ENCODE measurements at places on chromosomes 12 and 14.

DNA sequence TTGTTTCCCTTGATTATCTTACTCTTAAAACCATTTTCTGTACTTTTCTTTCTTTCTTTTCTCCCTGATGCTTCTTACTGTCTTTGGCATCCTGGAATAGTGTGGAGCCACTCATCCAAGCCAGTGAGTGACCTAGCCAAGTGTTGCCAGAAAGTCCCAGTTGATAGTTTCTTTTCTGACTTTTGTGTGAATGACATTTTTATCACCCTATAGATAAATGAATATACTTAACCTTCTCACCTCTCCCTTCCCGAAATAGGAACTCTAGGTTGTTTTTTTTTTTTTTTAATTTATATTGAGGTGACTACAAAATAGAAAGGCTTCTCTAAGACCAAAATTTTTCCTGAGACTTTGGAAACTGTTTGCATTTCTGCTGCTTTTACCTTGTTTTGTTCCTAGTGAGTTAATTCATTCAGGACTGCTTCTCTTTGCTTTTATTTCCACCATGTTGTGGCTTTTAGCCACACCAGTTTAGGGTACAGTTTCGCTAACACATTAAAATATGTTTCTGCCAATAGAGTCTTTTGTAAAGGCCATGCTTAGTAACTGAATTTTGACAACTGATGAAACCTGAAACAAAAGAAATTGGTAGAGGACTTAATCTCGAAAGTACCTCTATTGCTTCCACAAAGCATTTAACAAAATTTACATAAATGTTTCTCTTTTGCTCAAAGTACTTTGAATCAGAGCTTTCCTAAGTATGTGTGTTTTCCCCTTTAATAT, 194.6 kb downstream of the ERC1 start:
- H3K4me1 ChIP-seq: peaks cover 11% of the 10 kb centered on the region
- no peaks in the 10 kb centered on the region for H3K27me3 ChIP-seq
- DNase-seq: no peak

- H3K27ac ChIP-seq: no peak overlapping the region
- DNase-seq: no peak
- H3K4me3 ChIP-seq: no peak overlapping the region
- H3K27me3 ChIP-seq: no peaks in the 10 kb centered on the region
- H3K36me3 ChIP-seq: no peaks in the 10 kb centered on the region
- H3K4me1 ChIP-seq: no peaks in the 10 kb centered on the region
Measured at GRCh38 chr14:43140453-43140852, 1366.6 kb downstream of the FSCB start.

GRCh38 chr12:119746169-119746568, 78.2 kb downstream of the PRKAB1 start:
- H3K27ac ChIP-seq: no peak overlapping the region
- peaks cover 37% of the 10 kb centered on the region for H3K36me3 ChIP-seq
- DNase-seq: no peak
- H3K4me1 ChIP-seq: no peaks in the 10 kb centered on the region
- H3K27me3 ChIP-seq: no peaks in the 10 kb centered on the region

GRCh38 chr12:70365648-70366518, at the start of gene KCNMB4:
KCNMB4 (plus strand) TSS chr12:70366290; CDS start chr12:70366735, 445 bp downstream.
- H3K4me3 ChIP-seq: peak within 1 kb of the TSS; percentile 96
- H3K36me3 ChIP-seq: no peaks in the 10 kb centered on the region
- H3K4me1 ChIP-seq: peaks cover 22% of the 10 kb centered on the region
- peaks cover 7% of the 10 kb centered on the region for H3K27me3 ChIP-seq
- H3K27ac ChIP-seq: peak within 1 kb of the TSS; percentile 85
- DNase-seq: peak; percentile 61

DNA sequence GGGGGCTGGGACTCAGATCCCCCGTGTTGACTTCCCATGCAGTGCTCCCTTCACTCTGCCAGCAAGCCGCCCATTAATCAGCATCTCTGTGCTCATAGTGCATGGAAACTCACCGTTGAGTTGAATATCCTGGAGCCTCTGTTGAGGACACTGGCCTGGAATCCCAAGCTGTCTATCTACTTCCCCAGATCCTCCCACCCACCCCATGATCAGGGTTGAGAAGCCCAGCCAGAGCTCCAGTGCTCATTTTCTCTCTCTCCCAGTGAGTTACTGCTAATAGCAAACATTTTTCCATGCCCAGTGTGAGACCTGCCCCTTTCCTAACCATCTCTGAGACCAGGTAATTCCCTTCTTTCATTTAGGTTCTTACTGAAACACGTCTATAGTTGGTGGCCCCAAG, 88.2 kb downstream of the SLC24A4 start:
- no peak for DNase-seq
- no peak overlapping the region for H3K4me3 ChIP-seq
- no peak overlapping the region for H3K27ac ChIP-seq
- H3K27me3 ChIP-seq: peaks cover 30% of the 10 kb centered on the region
- no peaks in the 10 kb centered on the region for H3K36me3 ChIP-seq
- peaks cover 15% of the 10 kb centered on the region for H3K4me1 ChIP-seq

GRCh38 chr12:6953442-6954315, 2.5 kb downstream of the PTPN6 start:
- H3K27me3 ChIP-seq: no peaks in the 10 kb centered on the region
- peak overlapping the region; percentile 93 for H3K4me3 ChIP-seq
- peaks cover 77% of the 10 kb centered on the region for H3K36me3 ChIP-seq
- DNase-seq: peak; percentile 87
- H3K27ac ChIP-seq: peak overlapping the region; percentile 100
- peaks cover 69% of the 10 kb centered on the region for H3K4me1 ChIP-seq

DNA sequence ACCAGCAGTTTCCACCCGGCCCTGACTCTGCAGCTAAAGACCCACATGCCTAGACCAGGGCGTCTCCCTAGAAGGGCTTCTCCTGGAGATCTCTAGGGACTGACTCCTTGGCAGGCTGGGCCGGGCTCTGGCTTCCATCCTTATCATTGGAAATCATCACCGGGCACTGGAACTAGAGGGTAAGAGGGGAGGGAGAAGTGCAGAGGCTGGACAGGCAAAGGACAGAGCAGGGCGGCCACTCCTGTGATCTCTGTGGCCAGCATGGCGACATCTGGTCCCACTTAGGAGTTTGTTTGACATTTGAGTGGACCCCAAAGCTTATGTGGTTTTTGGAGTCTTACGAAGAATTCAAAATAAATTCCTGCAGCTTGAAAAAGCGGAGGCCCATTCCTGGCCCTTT, 7.1 kb downstream of the LTBP2 start:
- H3K4me3 ChIP-seq: no peak overlapping the region
- peaks cover 10% of the 10 kb centered on the region for H3K4me1 ChIP-seq
- H3K27me3 ChIP-seq: peaks cover 10% of the 10 kb centered on the region
- peaks cover 2% of the 10 kb centered on the region for H3K36me3 ChIP-seq
- DNase-seq: no peak
- no peak overlapping the region for H3K27ac ChIP-seq

- no peaks in the 10 kb centered on the region for H3K27me3 ChIP-seq
- H3K4me3 ChIP-seq: no peak overlapping the region
- peaks cover 20% of the 10 kb centered on the region for H3K4me1 ChIP-seq
- DNase-seq: no peak
- no peak overlapping the region for H3K27ac ChIP-seq
Measured at GRCh38 chr12:132774646-132775275, 13.1 kb upstream of the ANKLE2 start.

GRCh38 chr12:48969160-48969771, 2.3 kb downstream of the WNT10B start:
- peaks cover 47% of the 10 kb centered on the region for H3K4me1 ChIP-seq
- no peaks in the 10 kb centered on the region for H3K36me3 ChIP-seq
- peak overlapping the region; percentile 46 for H3K4me3 ChIP-seq
- no peak for DNase-seq
- peaks cover 41% of the 10 kb centered on the region for H3K27me3 ChIP-seq

DNA sequence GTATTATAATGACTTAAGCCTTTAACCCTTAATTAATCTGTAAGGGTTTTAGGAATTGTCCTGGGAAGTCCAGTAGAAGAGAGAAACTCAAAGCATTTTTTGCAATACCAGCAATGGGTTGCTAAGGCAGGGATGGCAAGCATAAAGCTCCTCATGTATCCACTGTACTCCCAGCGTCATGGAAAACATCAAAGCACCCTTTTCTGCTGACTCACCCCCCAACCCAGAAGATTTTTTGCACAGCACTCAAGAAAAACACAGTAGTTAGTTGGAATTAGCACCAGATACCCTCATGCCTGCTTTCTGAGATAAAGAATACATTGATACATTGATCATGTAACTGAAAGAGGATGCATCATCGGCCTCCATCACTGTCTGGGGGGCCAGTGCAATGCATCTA, 199.1 kb upstream of the CNOT2 start:
- H3K36me3 ChIP-seq: no peaks in the 10 kb centered on the region
- no peak for DNase-seq
- peaks cover 12% of the 10 kb centered on the region for H3K27me3 ChIP-seq
- H3K4me3 ChIP-seq: no peak overlapping the region
- no peak overlapping the region for H3K27ac ChIP-seq
- no peaks in the 10 kb centered on the region for H3K4me1 ChIP-seq

DNA sequence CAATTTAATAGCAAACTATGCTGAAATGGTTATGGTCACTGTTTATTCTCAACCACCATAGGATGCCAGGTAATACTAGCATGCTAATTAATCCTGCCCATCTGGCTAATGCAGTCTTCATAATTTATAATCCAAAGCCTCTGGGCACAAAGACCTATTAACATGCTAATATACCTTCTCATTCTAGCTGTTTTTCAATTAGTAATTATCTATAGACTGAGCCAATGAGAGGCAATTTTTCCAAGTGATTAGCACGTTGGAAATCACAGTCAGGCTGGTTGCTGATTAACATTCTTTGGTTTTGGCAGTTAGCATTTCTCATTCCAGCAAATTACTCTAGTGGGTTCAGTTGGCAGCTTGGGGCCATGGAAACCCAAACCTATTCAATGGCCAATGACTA, 357.2 kb downstream of the SEC23A start:
- H3K36me3 ChIP-seq: no peaks in the 10 kb centered on the region
- H3K27ac ChIP-seq: no peak overlapping the region
- DNase-seq: no peak
- H3K27me3 ChIP-seq: no peaks in the 10 kb centered on the region
- peaks cover 5% of the 10 kb centered on the region for H3K4me1 ChIP-seq

DNA sequence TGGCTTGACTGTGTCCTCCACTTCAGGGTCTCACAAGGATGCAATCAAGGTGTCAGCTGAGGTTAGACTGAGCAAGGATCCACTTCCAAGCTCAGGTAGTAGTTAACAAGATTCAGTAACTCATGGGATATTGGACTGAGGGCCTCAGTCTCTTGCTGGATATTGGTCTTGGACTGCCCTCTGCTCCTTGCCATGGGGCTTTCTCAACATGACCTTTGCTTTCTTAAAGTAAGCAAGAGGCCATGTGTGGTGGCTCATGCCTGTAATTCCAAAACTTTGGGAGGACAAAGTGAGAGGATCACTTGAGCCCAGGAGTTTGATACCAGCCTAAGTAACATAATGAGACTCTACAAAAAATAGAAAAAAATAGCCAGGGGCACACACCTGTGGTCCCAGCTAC, 231.3 kb upstream of the AMIGO2 start:
- H3K4me3 ChIP-seq: no peak overlapping the region
- H3K4me1 ChIP-seq: peaks cover 51% of the 10 kb centered on the region
- no peak for DNase-seq
- H3K27me3 ChIP-seq: no peaks in the 10 kb centered on the region

DNA sequence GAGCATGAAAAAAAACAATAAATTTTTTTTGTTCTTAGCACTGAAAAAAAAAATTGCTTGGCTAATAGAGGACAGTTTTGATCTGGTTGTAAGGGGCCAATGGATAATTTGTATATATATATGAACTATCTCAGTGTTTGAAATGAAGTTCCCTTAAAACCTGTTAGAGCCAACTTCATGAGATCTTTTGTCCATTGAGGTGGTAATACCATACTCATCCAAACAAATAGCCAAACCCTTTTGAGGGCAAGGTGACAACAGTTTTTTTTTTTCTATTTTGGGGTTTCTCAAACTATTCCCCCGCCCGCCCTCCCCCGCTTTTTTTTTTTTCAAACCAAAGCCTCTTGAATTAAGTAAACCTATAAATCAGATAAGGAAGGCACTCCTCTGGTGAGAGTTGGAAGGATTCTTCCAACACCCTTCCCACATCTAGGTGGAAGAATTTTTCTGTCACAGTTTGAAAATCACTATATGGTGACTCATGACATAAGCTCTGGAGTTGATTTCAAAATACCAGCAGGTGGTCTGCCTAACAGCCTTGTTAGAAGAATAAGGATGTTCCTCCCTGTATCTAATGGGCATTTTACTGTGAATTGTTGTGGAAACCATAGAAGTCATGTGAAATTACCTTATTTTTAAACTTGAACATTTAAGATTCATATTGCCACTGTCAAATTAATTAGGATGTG, 10.2 kb downstream of the ARHGAP5 start:
- H3K4me3 ChIP-seq: no peak overlapping the region
- peaks cover 27% of the 10 kb centered on the region for H3K36me3 ChIP-seq
- H3K27ac ChIP-seq: no peak overlapping the region
- no peak for DNase-seq
- no peaks in the 10 kb centered on the region for H3K27me3 ChIP-seq

DNA sequence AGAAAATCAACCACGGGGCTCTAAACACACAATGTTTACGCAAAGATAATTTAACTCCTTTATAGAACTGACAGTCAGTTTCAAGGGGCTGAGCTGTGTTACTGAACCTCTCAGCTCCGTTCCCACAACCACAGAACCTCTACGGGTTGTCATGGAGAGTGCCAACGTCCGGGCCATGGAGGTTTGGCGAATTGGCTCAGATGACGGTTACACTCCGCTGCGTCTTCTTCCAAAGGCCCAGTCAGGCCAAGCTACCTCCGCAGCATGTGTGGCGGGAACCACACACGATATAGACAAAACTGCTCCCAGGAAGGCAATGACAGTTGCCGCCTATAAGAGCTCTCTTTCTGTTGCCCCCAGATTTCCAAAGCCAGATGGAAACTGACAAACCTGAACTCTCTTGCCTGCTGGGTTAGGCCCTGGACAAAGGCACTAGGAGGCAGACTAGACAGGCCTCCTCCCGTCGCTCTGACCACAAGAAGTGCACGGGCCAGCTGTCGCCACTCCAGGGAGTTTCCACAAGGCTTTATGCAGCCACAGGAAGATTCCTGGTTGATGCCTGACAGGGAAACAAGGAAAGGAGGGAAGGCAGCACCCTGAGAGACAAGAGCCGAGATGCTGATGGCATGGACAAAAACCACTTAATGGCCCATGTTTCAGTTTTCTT, 30.3 kb downstream of the CCDC88C start:
- H3K27ac ChIP-seq: peak overlapping the region; percentile 31
- peaks cover 50% of the 10 kb centered on the region for H3K36me3 ChIP-seq
- no peak overlapping the region for H3K4me3 ChIP-seq
- no peaks in the 10 kb centered on the region for H3K27me3 ChIP-seq
- no peak for DNase-seq
- peaks cover 63% of the 10 kb centered on the region for H3K4me1 ChIP-seq

DNA sequence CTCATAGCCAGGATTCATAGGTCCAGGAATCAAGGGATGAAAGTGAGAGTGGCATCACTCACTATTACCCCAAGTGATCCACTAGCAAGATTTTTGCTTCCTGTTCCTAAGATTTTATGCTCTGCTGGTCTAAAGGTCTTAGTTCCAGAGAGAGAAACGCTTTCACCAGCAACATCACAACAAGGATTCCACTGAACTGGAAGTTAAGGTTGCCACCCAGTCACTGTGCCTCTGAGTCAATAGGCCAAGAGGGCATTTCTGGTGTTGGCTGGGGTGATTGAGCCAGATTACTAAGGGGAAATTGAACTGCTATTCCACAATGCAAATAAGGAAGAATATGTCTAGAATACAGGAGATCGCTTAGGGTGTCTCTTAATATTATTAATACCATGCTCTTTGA, 142.5 kb upstream of the ARID2 start:
- H3K27ac ChIP-seq: no peak overlapping the region
- no peak for DNase-seq
- peaks cover 1% of the 10 kb centered on the region for H3K27me3 ChIP-seq
- no peaks in the 10 kb centered on the region for H3K4me1 ChIP-seq
- no peak overlapping the region for H3K4me3 ChIP-seq

Data from stimulated activated naive B cell treated with anti-CD40 and anti-IgM and Interleukin-4, amounts not matched to agents 10 μg/mL and 1 μg/mL and 100 μg/mL, for 72 hours (primary cell).